Hematopoietic multipotent progenitor cell treated with erythropoietin and hydrocortisone succinate and interleukin-3 and kit ligand, for 8 days (in vitro differentiated cells): ENCODE measurements at places on chromosomes 7 and 10.

GRCh38 chr7:1940863-1941262 is 270.8 kb downstream of the ELFN1 start:
- DNase-seq: no peak

DNA sequence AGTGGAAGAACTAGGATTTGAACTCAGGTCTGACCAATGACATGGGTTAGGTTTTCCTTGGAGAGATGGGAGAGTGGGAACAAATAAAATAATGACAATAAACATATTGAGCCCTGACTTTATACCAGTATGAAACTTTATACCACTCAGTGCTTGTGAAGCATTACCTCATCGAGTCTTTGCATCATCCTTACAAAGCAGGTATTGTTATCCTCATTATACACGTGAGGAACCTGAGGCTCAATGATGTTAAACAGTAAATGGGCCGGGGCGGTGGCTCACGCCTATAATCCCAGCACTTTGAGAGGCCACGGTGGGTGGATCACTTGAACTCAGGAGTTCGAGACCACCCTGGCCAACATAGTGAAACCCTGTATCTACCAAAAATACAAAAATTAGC is 47.7 kb downstream of the HHEX start:
- DNase-seq: no peak

DNA sequence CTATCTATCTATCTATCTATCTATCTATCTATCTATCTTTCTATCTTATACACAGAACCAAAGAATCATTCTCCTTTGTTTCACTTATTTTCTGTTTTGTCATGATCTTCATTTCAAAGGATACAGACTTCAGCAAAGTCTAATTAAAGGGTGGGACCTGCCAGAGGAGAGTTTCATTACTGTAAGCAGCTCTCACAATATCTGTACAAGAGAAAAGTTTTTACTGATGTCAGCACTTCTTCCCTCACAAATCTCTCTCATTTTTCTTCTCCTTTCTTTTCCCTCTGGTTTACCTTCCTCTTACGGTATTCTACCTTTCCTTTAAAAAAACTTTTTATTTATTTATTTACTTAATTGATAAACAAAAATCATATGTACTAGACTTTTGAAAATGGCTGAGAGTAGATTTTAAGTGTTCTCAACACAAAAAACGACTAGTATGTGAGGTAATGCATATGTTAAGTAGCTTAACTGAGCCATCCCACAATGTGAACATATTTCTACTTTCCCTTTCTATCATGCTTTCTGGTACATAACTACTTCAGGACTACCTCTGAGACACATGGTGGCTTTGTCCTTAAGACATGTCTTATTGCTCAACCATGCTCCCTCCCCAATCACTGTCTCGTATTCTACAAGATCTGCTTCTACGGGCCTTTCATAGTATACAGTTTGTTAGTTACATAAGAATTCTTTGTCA is 699.3 kb downstream of the PHTF2 start:
- no peak for DNase-seq

DNA sequence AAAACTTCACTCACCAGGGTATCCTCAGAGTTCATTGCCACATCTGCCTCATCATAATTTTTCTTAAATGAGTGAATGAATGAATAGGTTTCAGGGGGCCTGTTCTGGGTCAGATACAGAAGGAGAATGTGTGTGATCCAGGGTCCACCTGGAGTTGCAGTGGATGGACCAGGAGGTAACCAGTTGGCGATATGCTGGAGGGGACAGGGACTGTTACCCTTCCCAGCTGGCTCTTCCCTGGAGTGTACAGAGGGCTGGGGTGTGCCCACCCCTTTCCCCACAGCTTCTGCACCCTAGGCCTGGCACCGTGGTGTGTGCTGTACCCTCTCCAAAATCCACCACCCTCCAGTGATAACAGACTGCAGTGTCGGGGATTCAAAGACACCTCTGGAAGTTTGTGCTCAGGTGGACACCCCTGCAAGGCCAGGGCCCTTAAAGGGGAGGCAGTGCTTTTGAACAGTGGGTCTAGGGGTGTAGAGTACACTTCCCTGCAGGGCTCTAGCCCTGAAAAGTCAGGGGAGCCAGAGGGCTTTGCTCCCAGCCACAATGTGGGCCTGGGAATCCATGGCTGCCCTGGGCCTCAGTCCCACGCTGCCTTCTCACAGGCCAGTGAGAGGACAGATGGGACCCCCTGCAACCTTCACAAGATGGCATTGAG is 134.4 kb upstream of the UNC5B start:
- no peak for DNase-seq

DNA sequence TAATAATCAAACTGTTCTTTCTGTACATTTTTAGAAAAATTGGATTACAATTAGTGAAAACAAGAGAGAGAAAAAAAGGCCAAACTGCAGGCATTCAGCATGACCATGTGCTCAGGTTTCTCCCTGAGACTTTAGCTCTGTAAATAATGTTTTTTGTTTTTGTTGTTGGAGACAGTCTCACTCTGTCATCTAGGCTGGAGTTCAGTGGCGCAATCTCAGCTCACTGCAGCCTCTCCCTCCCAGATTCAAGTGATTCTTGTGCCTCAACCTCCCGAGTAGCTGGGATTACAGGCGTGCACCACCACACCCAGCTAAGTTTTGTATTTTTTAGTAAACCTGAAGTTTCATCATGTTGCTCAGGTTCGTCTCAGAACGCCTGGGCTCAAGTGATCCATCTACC is 23.0 kb downstream of the BZW2 start:
- no peak for DNase-seq

DNA sequence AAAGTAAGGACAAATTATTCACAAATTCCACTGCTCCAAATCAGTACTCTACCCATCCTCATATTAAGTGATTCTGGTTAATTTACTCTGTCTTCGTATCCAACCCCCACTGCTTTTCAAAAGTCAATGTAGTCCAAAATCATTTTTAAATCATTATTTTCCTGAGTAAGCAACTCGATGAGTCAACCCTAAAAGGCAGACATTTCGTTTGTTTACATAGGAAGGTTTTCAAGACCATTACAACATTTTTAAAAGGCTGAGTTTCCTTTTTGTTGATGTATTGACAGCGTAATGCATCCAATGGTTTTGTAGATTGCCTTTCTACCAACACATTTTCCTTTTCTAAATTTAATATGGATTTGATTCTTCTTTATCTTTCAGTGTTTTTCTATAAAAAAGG is 523.0 kb upstream of the ANKRD30A start:
- no peak for DNase-seq

GRCh38 chr7:142066536-142066935 is 45.0 kb upstream of the MGAM2 start:
- no peak for DNase-seq

DNA sequence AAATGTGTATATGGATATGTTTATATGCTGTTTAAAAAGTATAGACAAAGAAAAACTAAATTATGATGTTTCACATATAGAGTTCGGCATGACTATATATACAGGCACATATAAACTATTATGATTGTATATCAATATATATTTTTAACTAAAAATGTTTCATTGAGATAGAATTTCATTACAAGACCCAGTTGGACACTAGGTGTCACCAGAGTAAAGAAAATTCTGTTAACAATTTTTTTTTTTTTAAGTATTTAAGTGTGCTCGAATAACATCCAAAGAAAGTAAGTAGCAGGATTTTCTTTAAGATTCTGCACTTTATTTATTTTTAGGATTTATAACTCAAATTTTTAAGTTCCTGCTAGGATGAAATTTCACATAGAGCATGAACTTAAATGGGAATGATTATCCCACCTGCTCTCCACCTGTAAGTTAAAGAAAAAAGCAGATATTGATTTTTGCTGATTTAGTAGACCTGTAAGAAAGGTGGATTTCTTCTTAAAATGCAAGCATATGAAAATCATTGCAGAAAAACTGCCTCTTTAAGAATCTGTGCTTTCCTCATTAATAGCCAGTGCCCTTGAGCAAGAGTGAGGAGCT is 961.5 kb downstream of the PCDH15 start:
- DNase-seq: peak; percentile 38

DNA sequence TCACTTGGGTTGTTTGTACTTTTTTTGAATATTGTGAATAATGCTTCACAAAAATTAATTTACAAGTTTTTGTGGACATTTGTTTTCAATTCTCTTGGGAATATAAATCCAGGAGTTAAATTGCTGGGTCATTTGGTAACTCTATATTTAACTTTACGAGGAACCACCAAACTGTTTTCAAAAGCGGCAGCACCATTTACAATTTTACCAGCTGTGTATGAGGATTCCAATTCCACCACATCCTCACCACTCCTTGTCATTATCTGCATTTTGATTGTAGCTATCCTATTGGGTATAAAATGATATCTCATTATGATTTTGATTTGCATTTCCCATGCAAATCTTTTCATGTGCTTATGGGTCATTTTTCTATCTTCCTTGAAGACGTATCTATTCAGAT is 4.0 kb upstream of the NUDT13 start:
- DNase-seq: no peak

DNA sequence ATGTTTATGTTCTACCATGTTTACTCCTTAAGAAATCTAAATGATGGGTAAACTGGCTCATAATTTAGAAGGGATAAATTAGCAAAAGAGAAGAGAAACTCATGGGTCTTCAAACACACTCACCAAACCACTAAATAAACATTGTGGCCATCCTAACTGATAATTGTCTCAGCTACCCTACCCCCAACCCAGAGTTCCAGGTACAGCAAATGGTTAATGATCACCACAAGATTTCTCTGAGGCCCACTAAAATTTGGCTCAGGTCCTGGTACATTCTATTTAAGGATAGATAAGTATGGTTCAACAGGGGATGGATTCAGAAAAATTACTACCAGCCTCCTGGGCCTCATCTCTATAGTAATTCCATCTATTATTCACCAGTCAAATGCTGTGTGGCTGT is 21.4 kb downstream of the SLC25A13 start:
- peak; percentile 23 for DNase-seq

DNA sequence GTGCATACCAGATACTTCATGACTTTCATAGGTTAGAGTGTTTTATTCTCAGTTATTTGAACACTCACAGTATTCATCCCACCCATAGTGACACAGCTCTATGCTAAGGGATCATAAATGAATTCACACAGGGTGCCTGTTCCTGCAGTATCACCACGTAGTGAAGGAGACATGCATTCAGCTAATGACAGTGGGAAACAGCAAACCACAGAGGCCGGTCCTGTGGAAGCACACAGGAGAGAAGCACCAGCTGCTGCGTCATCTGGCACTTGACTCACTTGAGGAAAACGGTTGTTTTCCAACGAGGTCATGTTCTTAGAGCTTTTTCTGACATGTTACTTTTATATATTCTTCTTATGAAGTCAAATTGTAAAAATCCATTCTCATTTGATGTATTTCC is 73.0 kb downstream of the UBE3C start:
- peak; percentile 12 for DNase-seq

GRCh38 chr10:68997211-68997610 is 8.6 kb downstream of the KIFBP start:
- DNase-seq: no peak

GRCh38 chr10:59229441-59229840 is 53.0 kb downstream of the PHYHIPL start:
- DNase-seq: no peak

- DNase-seq: no peak
These were observed 56.1 kb downstream of the FEZF1 start for GRCh38 chr7:122248472-122248871.

DNA sequence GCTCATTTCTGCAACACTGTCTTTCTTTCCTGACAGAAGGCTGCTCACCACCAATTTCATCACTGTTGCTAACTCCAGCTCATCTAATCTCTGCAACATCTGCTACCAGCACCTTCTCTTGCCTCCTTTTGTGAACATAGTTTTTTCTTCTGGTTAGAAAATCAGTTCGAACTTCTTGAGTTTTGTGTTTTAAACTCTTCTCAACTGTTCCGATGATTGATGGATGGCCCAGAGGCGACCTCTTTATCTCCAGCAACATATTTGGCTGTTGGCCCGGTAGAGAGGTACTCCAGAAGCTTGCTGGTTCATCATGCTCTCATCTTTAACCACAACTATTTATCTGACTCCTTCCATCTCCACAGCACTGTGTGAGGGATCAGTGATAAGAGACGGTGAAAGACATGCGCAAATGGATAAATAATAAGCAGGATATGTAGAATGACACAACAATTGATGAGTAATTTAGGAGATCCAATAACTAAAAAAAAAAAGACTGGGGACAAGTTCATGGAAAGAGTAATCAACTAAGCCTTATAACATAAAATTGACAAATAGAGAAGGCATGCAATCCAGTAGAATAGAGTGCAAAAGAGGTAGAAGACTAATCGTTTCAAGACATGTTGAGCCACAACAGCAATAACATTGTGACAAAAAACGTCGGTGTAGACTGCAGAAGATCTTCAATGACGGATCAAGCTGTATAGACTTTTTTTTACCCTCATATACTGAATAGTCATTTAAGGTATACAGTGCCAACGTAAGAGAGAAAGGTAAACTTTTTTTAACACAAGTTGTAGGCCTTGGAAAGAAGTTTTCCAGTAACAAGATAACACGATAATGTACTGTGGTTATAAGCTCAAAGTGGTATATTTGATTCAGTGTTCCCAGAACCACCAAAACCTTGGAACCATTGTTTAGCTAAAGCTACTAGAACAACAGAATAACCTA is 152.2 kb downstream of the CRPPA start:
- peak; percentile 100 for DNase-seq

GRCh38 chr10:94205396-94205831 is 157.3 kb downstream of the NOC3L start:
- no peak for DNase-seq

DNA sequence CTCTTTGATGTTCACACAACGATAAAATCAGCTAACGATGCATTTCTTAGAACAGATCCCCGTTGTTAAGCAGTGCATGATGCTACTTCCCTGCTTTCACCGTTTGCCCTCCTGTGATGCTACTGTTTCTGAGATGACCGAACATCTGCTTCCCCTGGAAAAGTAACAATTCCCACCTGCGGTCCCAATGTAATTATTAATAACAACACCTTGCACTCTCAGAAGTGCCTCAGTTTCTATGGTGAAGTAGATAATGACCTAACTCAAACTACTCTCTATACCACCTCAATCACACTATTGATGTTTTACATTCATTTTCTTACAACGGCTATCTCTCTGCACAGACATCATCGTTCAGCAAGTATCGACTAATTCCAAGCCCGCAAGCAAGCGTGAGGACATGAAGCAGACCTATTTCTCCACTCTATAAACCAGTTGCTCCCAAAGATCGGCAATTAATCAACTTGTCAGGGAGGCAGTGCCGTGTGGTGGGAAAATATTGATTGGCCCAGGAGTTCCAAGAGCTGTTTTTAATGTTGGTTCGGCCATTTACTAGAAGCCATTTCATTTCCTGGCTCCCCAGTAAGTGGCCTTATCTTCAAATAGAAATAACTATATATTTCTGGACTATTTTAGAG is 42.7 kb downstream of the FAM107B start:
- no peak for DNase-seq

DNA sequence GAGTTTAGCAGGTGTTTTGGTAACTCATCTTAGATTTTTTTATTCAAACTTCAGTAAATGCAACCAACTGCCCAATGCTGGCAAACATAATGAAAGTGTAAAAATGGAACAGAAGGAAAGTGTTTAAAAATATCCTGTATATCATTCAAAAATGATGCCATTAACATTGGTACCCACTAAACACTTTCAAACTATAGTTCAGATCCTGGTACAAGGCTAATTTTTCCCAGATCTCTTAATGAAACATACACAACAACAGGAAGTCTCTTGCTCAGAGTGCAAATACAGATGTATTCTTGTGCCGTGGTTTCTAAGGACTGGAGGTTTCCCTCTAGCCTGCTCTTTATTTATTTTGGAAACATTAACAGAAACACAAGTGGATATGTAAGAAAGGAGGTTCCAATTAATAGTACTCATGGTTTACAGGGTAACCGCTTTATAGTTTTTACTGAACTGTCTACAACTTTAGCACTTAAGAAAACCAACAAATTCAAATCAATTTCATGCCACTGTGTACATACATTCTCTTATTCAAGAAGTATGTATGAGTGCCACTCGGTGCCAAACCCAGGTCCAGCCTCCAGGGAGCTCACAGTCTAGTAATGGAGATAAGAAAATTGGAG is 176.0 kb upstream of the AKR1E2 start:
- DNase-seq: no peak
